ENCODE measurements at places on chromosomes 11 and 22.

DNA sequence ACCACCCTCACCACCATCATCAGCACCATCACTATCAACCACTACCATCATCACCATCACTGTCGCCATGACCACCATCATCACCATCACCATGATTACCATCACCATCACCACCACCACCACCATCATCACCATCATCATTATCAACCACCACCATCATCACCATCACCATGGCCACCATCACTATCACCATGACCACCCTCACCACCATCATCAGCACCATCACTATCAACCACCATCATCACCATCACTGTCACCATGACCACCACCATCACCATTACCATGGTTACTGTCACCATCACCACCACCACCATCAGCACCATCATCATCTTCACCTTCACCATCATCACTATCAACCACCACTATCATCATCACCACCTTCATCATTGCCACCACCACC is 183.4 kb downstream of the SHANK2 start:
- DNase-seq, result no peak

- no peak for DNase-seq
These were observed 114.1 kb downstream of the FAR1 start for GRCh38 chr11:13782390-13783075.

DNA sequence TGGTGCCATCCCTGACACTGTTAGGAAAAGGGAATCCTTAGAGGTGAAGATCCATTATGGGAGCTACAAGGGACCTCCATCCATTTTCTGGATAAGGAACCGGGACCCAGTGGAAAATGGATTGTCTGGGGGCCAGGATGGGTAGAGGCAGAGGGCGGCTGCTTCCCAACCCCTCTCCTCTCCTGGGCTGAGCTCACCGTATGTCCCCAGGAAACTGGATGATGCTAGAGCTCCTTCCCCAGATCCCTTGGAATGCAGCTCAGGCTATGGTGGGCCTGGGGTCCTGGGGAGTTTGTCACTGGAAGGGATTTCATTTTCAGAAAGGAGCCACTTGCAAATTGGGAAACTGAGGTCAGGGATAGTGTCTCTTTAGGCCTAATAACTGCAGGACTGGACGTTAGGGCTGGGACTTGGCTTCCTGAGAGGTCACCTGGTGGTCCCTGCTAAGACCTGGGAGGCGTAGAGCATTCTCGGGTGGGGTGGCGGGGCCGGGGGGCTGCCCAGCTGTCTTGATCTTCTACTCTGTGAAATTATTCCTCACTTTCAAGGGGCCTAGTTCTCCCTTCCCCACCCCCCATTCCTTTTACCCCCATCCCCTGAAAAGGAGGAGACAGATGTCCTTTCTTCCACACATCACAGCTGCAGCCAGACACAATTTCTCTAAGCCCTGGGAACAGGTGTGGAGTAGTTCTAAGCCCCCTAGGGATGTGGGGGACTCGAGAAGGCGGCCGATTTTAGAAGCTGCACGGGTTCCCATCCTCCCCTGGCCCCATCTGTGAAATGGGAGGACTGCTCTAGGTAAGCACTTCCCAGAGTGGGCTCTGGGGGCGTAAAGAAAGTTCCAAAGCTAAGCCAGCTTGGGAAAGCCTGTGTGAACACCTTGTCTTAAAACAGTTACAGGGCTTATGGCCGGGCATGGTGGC is 99.8 kb downstream of the PKNOX2 start:
- DNase-seq, result no peak

DNA sequence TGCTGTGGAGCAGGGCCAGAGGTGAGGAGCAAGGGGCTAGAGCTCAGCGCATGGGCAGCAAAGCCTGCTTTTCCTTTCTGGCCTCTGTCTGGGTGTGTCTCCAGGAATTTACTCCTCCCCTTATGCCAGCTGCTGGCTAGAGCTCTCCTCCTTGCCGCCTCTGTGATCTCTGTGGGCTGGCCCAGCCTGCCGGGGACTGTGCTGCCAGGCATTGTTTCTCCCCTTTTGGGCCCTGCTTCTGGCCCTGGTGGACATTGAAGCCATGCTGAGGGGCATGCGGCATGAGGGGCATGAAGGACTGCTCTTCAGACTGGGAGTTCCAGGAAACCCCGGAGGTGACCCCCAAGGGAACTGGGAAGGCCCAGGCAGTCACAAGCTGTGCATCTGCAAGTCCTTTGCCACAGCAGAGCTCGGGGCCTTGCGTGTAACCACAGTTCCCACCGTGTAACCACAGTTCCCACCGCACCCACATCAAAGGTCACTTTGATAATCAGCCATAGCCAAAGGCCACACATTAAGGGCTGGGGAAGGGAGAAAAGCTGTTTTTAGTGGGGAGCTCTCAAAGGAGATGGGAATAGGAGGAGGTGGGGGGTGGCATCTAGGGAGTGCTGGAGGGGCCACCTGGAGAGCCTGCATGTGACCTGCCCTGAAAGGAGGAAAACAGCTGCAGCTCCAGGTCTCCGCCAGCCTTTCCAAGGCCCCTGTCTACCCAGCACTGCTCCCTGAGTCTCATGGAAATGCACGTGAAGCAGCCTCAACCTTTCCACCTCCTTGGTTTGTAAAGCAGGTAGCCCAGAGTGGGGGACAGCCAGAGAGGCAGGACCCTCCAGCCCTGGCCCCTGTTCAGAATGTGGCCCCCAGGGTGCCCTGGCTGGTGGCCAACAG is 62.3 kb downstream of the PPFIBP2 start:
- DNase-seq, result peak; percentile 78

- no peak for DNase-seq
These were observed 339.1 kb upstream of the B3GAT1 start for GRCh38 chr11:134751031-134751585.

DNA sequence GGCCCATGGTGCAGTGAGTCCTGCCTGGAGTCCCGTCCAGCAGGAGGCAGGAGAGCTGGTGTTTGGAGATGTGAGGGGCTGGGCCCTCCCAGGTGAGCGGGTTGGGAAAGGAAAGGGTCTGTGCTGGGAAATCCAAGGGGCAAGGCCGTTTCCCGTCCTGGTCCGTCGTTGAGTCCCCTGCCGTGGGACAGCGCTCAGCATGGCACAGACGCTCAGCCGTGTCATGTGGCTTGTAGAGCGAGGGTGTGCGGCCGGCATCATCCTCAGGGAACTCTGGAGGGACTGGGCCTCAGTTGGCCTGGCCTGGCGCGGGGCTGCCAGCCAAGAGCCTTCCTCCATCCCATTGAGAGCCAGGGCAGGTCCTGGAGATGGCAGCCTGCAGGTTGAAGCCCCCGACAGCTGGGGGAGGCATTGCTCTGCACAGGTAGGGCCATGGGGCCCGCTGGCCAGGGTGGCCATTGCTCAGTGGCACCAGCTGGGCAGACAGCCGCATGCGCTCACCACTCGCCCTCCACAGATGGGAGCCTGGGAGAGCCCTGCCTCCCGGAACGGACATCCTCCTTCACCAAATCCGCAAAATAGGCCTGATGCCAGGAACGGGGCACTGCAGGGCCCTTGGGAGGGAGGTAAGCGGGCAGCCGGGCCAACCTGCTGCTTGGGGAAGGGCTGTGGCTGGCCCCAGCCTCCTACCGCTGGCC is 28.7 kb downstream of the KCNQ1 start:
- no peak for DNase-seq

DNA sequence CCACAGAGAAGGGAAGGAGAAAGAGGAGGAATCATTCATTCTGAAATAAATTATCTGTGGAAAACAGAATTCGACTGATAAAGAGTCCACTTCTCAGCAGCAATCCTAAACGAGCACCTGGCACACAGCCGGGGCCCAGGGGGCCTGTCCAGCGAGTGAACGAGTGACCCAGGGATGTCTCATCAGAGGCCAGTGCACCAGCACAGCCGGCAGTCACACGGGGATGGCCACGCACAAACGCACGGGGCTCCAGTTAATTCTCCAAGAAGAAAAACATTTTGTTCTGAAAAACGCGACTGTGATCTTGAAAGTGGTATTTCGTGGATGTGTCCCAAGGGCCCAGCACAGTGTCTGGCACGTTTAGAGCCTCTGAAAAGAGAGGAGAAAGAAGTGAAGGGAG is 154.6 kb downstream of the BRD1 start:
- DNase-seq, result no peak

DNA sequence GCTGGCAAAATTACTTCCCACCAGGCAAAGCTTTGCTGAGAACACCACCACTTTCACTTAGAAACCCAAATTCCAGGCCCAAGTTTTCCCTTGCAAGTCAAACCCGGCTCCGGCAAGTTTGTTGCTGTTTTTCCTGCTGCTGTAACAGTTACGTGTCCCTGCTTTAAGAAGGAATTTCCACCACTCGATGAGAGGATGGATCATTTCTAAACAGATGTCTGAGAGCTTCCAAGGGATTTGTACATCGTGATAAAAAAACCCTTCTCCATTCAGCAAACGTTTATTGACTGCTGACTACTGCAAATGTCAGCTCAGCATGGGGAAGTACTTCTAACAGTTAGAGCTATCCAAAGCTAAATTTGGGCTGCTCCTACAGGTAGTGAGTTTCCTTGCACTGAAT is 19.7 kb downstream of the P2RX3 start:
- no peak for DNase-seq

GRCh38 chr11:4539603-4540219 is 5.3 kb upstream of the OR52M1 start:
- peak; percentile 59 for DNase-seq

DNA sequence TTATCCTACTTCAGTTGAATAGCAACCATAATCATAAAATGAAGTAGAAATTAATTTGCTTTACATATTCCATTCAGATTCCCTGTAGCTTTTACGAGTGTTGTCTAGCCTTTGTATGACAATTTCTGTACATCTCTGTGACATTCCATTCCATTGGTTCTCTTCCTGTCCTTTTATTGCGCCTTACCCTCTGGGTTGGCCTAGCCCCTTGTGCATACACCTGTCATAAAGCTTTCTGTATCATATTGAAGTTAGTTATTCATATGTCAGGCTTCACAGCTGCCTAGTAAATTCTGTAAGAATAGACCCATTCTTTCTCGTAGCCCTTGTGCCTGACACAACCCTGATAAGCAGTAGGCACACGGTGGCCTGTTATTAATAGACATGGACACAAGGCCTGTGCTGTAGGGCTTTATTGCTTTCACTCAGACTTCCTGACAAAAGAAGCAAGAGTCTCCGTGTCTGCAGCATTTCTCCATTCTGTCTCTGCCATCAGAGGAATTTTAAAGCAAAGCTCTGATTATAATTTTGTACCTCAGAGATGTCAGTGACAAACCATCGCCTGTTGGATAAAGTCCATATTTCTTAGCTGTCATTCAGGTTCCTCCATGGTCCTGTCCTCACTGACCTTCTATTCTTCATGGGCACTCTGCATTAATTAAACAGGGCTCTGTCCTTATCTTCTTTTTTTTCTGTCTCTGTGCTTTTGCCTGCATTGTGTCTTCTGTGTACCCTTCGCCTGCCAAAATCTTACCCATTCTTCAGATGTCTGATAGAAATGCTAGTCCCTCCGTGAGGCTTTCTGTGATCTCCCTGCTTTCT is 49.4 kb downstream of the BID start:
- no peak for DNase-seq

- DNase-seq, result peak; percentile 24
These were observed 11.7 kb downstream of the MIAT start for GRCh38 chr22:26669060-26669481.

GRCh38 chr22:38868886-38869381 is 3.1 kb downstream of the CBX6 start:
- DNase-seq, result peak; percentile 82

DNA sequence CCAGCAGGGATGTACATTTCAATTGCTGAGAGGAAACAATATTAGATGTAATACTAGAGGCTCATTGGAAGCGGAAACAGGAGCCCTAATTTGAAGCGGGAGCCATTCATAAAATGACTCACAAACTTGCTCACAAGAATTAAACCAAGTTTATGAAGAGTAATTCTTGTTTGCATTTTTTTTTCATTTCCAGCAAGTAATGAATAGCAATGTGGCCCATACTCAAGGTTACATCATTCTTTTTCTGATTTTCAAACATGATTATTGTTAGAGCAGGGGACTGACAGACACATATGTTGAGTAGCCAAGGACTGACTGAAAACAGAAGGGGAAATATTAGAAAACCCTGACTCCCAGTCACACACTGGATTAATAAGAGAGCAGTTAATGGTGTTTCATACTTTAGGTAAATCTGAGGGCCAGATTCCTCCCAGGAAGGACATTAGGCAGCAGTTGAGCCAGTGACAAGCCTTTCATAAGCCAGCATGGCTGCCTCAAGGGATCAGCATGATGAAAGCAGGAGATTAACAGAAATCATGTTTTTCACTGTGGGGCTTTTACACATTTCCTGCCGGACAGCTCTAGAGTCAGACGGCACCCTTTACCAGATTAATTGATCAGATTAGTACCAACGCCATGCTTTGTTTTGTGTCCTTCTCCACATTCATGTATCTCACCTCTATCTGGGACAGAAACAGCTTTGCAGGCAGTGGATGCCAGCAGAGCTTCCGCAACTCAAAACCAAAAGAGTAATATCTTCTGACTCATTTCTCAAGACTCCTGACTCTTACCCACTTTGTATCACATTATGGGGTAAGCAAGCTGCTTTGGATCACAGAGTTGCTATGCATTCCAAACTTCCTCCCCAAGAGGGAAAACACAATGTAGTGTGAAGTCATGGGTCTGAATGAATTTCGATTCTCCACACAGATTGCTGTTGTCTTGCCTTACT is 831.6 kb downstream of the KCNA4 start:
- no peak for DNase-seq

DNA sequence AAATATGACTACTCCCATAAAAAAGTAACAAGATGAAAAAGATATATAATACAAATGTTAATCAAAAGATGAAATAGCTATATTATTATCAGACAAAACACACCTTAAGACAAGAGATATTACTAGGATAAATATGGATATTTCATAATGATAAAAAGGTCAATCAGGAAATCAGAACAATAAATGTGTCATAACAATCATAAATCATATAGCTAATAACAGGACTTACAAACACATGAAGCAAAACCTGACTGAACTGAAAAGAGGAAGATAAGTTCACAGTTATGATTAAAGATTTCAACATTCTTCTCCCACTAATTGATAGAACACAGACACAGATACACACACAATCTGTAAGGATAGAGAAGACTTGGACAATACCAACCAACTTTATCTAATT is 47.2 kb downstream of the EIF3M start:
- DNase-seq, result no peak

GRCh38 chr11:77068457-77069335 is 1.9 kb downstream of the CAPN5 start:
- peak; percentile 8 for DNase-seq

GRCh38 chr11:133977067-133977677 is 20.4 kb upstream of the IGSF9B start:
- DNase-seq, result no peak

DNA sequence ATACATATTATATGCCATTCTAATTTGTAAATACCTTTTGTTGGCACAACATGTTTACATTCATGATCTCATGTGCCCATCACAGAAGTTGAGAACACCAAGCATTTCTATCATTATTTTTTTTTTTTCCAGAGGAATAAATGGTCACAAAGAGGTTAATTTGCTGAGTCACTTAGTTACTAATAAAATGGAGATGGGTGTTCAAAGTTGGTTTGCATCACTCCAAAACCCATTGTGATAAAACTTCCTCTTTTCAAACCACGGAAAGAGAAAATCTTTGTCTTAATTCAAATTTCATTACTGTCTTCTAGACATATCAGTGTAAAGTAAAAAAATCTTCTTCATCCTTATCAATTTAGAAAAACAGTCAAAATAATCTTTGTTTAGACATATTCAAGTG is 636.8 kb upstream of the CCDC179 start:
- no peak for DNase-seq

- DNase-seq, result no peak
These were observed 35.9 kb upstream of the NUP50 start for GRCh38 chr22:45127866-45128265.

GRCh38 chr11:13268791-13269190 is 8.8 kb upstream of the BMAL1 start:
- DNase-seq, result no peak

GRCh38 chr11:48164836-48165235 is 51.8 kb upstream of the OR4B1 start:
- DNase-seq, result no peak
